ENCODE measurements at places on chromosomes 4 and X.

GRCh38 chr4:59608466-59608865, 1591.7 kb upstream of the ADGRL3 start:
- no peak for DNase-seq

GRCh38 chr4:24805067-24805466, 9.7 kb downstream of the SOD3 start:
- DNase-seq = no peak

- no peak for DNase-seq
Observed at GRCh38 chrX:148270499-148270898, 229.9 kb upstream of the AFF2 start.

DNA sequence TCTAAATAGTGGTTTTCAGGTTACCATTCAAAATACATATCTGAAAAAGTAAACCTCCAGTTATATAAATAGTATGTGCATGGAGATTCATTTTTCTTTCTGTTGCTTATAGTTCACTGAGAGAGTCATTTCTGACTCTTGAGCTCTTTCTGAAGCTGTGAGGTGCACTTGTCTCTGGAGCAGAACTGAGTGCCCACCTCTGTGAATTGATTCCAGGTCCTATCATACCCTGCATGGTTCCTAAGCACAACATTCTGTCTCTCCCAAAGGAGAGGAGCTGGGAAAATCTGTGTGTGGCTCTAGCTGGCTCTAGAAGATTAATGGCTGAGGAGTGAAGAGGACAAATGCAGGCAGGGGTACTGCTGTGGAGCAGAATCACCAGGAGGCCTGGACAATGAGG, 161.6 kb upstream of the HCCS start:
- no peak for DNase-seq

DNA sequence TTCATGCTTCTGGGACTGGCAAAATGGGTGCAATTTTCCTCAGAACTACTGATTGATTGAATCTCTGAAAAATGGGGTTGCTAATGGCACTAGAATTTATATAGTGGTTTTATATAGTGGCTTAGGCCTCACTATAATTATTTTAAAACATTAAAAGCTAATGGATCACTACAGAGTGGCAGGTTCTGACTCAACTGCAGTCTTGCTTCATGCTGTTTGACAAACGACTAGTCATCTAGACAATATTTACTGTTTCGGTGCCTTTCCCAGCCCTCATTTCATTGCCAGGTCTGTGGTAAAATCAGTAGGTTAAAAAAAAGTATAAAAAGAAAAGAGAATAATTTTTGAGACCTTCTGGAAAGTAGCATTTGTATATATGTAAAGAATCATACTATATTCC, 352.8 kb upstream of the ATOH1 start:
- no peak for DNase-seq

GRCh38 chrX:17081511-17081910, 135.1 kb downstream of the REPS2 start:
- no peak for DNase-seq

- no peak for DNase-seq
Observed at GRCh38 chrX:11309220-11309619, 16.0 kb downstream of the AMELX start.

DNA sequence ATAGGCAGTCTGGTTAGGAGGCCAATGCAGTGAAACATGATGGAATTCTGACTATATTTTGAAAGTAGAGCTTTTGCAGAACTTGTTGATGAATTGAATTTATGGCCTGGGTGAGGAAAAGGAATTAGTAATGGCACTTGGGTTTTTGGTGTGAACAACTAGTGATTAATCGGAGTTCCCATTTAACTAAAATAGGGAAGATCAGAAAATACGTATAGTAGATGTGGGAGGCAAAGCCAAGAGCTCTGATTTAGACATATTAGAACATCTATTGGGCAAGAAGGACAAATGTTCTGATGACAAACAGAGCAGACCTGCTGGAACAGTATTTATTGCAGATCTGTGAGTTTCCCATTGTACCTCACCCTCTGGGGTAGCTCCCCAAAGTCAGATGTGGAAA, 12.3 kb upstream of the NDP start:
- DNase-seq = no peak

DNA sequence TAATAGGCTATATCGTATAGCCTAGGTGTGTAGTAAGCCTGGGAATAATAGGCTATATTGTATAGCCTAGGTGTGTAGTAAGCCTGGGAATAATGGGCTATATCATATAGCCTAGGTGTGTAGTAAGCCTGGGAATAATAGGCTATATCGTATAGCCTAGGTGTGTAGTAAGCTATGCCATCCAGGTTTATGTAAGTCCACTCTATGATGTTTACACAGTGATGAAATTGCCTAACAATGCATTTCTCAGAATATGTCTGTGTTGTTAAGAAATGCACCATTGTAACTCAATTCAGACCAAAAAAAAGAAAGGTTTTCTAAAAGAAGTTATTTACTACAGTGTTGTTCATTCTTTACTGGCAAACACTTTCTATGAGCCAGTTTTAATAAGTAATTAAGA, 1387.2 kb downstream of the STIM2 start:
- no peak for DNase-seq

DNA sequence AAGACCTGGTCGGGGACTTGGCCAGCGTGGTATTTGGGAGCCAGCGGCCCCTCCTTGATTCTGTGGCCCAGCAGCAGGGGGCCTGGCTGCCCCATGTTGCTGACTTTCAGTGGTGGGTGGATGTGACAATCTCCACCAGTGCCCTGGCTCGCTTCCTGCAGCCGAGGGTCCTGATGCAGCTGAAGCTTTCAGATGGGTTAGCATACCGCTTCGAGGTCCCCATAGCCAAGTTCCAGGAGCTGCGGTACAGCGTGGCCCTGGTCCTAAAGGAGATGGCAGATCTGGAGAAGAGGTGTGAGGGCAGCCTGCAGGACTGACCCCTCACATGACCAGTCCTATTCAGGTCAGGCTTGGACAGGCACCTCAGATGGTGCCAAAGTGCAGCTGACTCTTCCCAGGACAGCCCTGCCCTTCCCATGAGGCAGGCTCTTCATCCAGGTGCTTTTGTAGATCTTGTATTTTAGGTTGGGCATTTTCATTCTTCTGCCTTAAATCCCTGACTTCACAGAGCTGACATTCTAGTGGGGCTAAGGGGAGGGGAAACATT, 15.1 kb downstream of the LNX1 start:
- no peak for DNase-seq

GRCh38 chr4:62275470-62275869, 1075.3 kb downstream of the ADGRL3 start:
- DNase-seq = no peak

DNA sequence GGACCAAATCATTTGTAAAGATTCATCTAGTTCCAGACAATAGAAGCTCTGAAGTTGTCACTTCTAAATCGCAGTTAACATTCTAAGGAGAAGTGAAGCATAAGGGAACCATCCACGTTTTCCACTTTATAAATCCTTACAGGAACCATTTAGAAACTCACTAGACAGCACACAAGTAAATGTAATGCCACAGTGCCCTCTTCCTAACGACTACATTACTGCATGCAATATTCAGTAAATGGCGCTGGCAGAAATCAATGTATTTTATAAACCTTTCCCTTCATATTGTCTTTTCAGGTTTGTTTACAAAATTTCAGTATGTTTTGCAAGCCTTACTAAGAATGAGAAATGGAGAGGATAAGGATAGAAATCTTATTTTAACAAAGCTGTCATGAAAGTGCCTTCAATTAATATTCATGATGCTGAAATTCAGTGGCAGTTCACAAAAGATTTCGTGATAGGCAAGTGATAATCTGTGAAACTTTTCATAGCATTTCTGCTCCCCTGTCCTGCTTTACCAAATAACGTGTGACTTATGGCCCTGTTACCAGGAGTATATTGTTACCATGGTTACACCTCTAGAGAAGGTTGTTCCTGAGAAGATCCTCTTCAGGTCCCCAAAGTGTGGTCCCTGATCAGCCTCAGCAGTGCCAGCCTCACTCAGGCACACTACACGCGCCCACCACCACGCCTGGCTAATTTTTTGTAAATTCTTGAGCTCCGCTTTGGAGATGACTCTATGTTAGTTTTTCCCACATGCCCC, 54.2 kb downstream of the TMA16 start:
- peak; percentile 76 for DNase-seq

- DNase-seq = peak; percentile 0
Observed at GRCh38 chrX:152950786-152951185, 43.1 kb downstream of the PNMA5 start.

DNA sequence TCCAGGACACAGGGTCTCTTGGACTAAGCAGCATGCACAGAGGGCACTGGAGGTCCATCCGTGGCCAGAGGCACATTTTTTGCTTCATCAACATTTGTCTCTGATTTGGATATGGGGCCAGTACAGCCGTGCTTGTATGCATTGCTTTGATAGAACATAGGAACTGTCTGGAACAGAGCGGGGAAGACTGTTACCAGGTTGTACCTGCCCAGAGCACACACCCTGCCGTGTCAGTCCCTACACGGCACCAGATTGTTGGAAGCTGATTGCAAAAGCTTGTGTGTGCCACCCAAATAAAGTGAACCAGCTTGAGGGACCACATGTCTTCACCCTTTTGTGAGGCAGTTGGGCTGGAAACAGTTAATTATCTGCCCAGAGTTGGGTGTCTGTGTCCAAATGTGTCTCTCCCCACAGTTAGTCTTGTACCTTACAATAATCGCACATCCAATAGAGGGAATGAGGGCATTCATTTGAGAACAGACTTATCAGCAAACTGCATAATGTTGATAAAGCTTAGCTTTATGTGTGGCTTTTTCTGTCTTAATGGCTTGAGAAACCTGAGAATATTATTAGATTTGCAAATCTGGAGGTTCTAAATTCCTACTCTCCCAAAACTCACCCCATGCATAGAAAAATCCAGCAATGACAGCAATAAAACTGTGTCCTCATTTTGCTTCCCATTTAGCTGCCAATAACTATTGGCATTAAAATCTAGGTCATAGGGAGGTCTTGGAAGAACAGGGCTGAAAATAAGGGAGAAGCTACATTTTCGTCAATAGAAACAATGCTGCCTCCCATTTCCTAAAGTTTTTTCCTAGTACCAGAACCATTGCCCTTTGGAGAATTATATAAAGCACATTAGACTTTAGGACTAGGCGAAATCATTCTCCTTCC, 21.2 kb downstream of the KLF3 start:
- no peak for DNase-seq

DNA sequence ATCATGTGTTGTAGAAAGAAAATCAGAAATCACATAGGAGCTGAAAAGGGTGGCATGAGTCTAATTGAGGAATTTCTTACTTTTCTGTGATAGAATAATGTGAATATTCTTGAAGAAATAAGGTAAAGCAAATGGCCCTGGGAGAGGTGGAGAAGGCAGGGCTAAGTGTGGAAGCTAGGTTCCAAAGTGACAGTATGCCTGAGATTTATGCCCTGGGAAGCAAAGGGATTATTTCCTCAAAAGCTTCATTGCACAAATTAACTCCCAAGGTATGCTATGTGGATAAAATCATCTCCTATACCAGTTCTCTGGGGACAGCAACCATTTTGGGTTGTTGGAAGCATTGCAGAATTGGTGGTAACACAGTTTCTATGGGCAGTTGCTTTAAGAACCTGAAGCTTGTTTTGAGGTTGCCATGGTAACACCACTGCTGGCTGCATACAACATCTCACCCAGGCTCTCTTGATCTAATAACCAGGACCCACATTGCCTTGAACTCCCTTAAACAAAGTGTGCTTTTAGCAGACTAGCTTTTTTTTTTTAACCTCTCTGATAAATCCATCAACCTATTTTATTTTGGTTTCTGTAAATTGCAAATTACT, 21.0 kb downstream of the MAOA start:
- DNase-seq = peak; percentile 55

- no peak for DNase-seq
Observed at GRCh38 chr4:144291164-144291563, 150.6 kb upstream of the GYPA start.

DNA sequence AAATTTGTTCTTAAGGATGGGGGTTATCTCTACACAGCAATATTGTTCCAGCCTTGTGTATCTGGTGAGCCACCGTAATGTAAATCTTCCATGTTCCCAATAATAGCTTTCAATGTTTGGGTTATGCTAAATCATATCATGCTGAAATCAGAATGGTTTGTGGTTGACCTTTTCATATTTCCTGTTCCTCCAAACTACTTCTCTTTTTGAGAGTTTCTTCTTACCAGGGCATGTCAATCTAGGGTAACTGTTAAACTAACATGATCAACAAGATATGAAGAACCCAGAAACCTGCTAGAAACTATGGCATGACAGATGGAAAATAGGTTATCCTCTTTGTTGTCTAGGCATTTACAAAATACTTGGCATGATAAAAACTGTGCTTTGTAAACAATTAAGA, 22.0 kb downstream of the TNMD start:
- no peak for DNase-seq

DNA sequence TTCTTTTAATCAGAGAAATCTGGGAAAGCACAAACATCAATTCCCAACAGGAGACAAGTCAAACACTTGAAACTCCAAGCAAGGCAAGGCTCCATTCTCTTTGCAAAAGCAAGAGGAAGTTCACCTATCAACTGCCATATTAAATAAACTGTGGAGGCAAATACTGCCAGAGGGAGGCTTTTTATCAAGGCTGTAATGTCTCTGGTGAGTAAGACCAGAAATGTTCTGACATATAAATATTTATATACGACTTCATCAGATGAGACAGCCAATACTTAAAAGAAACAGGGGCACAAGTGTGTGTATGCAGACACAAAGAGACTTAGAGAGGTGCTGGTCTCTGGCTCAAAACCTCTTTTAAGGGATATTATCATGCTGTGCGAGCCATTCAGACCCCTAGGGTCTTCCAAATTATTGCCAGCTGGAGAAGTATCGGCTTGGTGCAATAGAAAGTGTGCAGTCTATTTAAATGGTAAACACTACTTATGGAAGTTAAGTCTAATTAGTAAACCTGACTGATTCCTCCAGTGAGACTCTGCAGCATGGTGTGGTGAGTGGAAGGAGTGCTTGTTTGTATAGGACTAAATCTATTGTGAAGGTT, 24.4 kb downstream of the DCX start:
- no peak for DNase-seq

- no peak for DNase-seq
Observed at GRCh38 chr4:3199653-3200422, 49.1 kb upstream of the MSANTD1 start.

- DNase-seq = no peak
Observed at GRCh38 chrX:83593634-83594294, 85.7 kb downstream of the POU3F4 start.
